ENCODE measurements at places on chromosomes 3 and 15. TPM values are rescaled to one million over a fixed set of nuclear protein-coding genes. Genes with fewer than 3 reads are reported as not detected.

Gene ACKR4
- not detected for total RNA-seq

Gene RPP25
- 5.6 TPM for total RNA-seq

Gene UBA5
- total RNA-seq, result 33.4 TPM

Gene DENND6A
- total RNA-seq, result 8.2 TPM

Gene SCAPER
- total RNA-seq, result 2.4 TPM

Gene PEX5L
- not detected for total RNA-seq

Gene CSNK1G1
- total RNA-seq, result 8.8 TPM

Gene VIPR1
- total RNA-seq, result under 0.01 TPM

Gene SOX14
- total RNA-seq, result not detected

Gene CD276
- total RNA-seq, result 91.6 TPM

Gene MYRIP
- not detected for total RNA-seq

Gene CHL1
- total RNA-seq, result 0.59 TPM

Gene TBC1D23
- total RNA-seq, result 46.6 TPM

Gene DUOX1
- not detected for total RNA-seq

Gene KNL1
- 15.5 TPM for total RNA-seq

Gene LRRN1
- 0.17 TPM for total RNA-seq

Gene IL17RB
- total RNA-seq, result not detected

Gene IL12A
- total RNA-seq, result 4.5 TPM

Gene TMEM115
- total RNA-seq, result 56.2 TPM

Gene HTR3E
- total RNA-seq, result not detected

Gene PLD1
- 4.9 TPM for total RNA-seq

Gene ADCY5
- total RNA-seq, result under 0.01 TPM

Gene SCAMP5
- total RNA-seq, result 0.45 TPM

Gene CD96
- not detected for total RNA-seq

Gene ACKR2
- under 0.01 TPM for total RNA-seq

Gene SH2D7
- not detected for total RNA-seq

Gene LNP1
- total RNA-seq, result 3.2 TPM

Gene STARD9
- total RNA-seq, result 2.2 TPM

Gene WDR93
- total RNA-seq, result 0.15 TPM

Gene SELENOT
- total RNA-seq, result 81.2 TPM

Gene CYP8B1
- not detected for total RNA-seq

Gene SLC51A
- not detected for total RNA-seq

Gene PP2D1
- total RNA-seq, result not detected

Gene CPEB1
- 2.4 TPM for total RNA-seq

Gene TMEM158
- 40.4 TPM for total RNA-seq

Gene KBTBD12
- total RNA-seq, result not detected

Gene AGBL1
- not detected for total RNA-seq

Gene INSYN1
- total RNA-seq, result 0.30 TPM

Gene TMEM266
- under 0.01 TPM for total RNA-seq

All from bronchus fibroblast of lung (primary cell).